Caco-2 (cell line): ENCODE measurements at places on chromosomes 11 and 22.

GRCh38 chr22:24099071-24099470 lies 82.2 kb upstream of the SUSD2 start:
- DNase-seq: no peak

GRCh38 chr11:72848846-72849466 lies 34.7 kb downstream of the ATG16L2 start:
- no peak for DNase-seq

GRCh38 chr11:59208956-59209355 lies 3.8 kb downstream of the MPEG1 start:
- DNase-seq: no peak

- no peak for DNase-seq
Observed at GRCh38 chr22:20982563-20982882, 426 bp downstream of the LZTR1 start.

DNA sequence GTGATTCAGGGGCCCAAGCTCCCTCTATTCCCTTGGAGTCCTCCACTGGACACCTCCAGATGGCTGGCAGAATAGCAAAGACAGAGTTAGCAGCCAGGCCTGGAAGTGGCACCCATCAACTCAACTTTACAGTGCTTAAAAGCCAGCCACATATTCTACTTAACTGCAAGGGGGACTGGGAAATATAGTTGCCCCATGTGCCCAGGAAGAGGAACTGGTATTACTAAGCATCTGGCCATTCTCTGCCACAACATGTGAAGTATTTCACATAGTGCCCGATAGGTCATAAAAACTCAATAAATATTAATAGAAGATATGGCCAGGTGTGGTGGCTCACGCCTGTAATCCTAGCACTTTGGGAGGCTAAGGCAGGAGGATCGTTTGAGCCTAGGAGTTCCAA lies 5.5 kb upstream of the IL10RA start:
- peak; percentile 17 for DNase-seq

GRCh38 chr11:104881117-104881794 lies 17.0 kb downstream of the CASP12 start:
- DNase-seq: no peak

DNA sequence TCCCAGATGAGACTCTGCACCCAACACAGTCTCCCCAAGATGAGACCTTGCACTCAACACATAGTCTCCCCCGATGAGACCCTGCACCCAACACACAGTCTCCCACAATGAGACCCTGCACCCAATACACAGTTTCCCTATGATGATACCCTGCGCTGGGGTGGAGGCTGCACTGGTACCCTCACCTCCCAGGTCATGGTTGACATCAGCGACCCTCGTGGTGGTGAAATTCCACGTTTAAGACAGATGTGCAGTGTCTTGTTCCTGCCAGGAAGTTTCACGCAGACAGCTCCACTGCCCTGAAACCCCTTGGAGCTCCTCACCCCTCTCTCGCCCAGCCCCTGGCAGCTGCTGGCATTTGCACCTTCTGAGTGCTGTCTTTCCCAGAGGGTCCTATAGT lies 9.5 kb downstream of the MUC5AC start:
- DNase-seq: peak; percentile 19

DNA sequence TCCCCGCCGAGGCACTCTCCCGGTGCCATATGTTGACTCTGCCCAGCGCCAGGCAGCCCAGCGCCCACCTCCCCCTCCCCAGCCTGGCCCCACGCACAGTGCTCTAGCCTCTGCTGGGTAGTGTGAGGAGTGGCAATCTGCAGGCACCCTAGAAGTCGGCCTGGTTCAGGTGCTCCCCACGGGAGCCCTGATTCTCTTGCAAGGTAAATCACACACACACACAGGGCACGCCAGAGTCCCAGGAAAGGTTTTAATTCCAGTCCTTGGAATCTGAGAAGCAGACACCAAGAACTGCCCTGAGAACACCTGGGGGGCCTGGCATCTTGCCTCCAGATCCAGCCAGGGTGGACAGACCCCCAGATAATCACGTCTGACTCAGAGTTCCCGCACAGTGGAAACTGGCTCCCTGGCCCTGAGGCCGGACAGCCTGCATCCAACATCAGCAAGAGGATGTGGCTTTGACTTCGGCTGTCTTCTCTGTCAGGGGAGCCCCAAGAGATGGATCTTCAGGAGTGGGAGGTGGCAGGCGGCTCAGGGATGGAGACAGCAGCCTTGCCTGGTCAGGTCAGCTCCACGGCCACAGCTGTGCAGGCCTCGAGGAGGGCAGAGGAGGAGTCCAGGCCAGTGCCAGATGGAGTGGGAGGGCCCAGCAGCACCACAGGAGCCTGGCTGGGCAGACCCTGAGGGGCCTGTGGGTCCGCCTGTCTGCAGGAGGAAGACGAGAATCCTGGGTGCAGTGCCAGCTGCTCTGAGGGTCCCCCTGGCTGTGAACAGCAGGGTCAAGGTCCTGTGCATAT lies 1.1 kb upstream of the RIN1 start:
- no peak for DNase-seq

DNA sequence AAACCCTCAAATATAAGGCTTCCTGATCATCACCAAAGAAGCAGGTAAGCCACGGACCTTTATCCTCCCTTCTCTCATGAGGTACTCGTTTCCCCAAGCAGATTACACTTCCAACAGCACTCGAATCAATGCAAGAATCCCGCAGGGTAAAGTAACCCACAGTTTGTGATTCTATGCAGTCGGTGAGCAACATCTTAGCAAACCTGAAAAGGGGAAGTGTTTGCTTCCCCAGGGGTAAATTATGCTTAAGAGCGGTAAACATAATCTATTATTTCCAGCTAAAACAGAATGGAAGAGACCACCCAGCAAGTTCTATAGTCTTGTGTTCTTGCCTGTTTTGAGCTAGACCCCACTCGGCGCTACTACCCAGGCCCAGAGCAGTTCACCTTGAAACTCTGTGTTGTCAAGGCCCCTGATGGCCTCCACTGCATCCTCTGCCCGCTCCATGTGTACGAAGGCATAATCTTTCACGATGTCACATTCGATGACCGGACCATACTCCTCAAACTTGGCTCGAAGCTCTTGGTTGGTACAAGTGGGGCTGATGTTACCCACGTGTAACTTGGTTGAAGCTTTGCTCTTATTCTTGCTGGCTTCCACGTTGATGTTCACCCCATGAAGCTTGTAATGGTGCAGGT lies 1.3 kb downstream of the RBM4B start:
- DNase-seq: no peak

DNA sequence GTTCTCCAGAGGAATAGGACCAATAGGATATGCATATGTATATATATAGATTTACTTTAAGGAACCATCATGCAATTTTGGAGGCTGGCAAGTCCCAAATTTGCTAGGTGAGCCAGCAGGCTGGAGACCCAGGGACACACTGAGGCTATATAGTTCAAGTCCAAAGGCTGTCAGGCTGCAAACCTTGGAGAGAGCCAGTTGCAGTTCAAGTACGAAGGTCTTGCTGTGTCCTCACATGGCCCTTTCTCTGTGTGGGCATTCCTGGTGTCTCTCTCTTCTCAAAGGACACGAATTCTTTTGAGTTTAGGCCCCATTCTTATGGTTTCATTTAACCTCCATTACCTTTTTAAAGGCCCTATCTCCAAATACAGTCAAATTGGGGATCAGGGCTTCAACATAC lies 134.4 kb upstream of the SORL1-AS1 start:
- no peak for DNase-seq

GRCh38 chr22:41915035-41915785 lies at the start of gene SHISA8:
Gene SHISA8 (minus strand): TSS chr22:41915074. CDS start chr22:41914667, 407 bp downstream.
- DNase-seq: peak; percentile 28

DNA sequence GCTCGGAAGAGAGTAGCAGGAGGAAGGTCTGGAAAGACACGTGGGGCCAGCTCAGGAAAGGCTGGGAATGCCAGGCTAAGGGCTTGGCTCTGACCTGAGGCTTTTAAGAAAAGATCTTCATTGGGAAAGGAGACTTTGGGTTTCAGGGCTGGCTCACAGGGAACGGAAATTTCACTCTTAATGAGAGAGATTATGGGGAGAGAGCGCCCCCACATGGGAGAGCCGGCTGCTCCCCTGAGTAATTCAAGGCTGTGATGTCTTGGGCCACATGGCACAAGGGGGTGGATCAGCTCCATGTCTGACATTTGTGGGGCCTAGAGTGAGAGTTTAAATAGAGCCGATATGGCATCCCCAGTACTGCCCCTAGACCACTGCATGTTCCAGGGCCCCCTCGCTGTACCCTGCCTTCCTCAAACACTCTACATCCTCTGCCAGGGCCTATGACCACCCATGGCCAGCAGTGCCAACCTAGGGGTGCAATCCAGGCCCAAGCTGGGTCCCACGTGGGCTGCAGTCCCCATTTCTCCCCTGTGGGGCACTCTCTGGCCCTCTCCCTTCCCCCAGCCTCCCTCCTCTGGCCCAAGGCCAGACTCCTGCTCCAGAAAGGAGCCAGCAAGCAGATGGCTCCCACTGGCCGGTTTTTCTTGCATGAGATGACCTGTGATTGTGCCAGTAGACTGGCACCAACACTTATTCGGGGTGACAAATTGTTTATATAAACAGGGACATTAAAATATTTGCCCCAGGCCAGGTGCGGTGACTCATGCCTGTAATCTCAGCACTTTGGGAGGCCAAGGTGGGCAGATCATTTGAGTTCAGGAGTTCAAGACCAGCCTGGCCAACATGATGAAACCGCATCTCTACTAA lies 75.2 kb downstream of the ISX start:
- DNase-seq: no peak

GRCh38 chr11:78094250-78094649 lies 14.6 kb upstream of the NDUFC2 start:
- DNase-seq: no peak

- DNase-seq: no peak
Observed at GRCh38 chr11:22626573-22627239, 1.1 kb upstream of the FANCF start.

- DNase-seq: no peak
Observed at GRCh38 chr11:111637885-111638284, 35.6 kb downstream of the SIK2 start.

DNA sequence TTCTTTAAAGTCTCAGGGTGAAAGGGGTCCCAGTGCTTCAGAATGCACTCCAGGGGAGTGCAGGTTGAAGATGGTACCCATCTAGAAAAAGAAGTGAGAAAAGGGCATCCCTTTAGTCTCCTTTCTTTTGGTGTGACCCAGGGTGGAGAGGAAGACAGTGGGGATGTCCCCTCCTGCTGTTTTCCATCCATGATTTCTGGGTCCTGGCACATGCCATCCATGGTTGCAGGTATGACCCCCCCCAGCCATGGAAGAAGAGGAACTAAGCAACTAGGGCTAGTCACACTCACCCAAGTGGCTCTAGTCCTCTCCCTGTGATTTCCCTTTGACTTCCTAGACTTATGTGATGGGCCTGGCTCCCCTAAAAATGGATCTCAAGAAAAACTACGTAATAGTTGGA lies 15.9 kb upstream of the EI24 start:
- no peak for DNase-seq

DNA sequence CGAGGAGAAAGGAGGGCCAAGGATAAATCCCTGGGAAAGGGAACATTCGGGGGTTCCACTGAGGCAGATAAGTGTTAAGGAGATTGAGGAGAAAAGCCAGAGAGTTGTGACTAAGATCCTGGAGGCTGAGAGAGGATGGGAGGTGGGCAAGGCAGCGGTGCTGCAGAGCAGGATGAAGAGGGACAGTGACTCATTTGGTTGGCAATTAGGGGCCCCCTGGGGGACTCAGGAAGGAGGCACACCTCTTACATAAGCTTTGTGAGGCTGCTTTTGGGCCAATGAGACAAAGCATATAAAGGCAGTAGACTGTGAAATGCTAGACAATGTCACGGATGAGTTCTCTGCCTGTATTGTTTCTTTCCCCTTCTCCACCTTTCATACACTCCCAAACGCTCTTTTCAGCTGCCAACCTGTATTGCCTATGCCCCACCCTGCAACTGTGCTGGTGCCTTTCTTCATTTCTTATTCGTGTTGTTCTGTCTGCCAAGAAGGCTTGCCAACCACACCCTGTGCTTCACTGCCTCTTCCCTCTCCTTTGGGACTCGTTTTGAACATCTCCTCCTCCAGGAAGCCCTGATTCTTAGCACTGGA lies 246.8 kb upstream of the KIRREL3 start:
- no peak for DNase-seq

DNA sequence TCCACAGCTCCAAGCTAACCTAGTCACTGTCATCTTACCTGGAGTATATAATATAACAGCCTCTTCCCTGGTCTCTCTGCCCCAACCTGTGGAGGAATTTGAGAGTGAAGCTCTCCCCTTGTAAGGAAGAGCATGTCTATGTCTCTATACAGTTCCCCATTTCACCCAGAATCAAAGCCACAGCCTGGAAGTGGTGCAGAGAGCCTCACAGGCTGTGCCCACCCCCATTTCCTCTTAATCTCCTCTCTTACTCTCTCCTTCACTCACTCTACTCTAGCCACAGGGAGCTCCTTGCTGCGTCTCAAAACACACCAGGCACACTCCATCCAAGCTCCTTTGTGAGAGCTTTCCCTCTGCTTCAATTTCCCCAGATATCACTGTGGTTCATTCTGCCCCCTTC lies 302.5 kb upstream of the ISX start:
- DNase-seq: no peak

DNA sequence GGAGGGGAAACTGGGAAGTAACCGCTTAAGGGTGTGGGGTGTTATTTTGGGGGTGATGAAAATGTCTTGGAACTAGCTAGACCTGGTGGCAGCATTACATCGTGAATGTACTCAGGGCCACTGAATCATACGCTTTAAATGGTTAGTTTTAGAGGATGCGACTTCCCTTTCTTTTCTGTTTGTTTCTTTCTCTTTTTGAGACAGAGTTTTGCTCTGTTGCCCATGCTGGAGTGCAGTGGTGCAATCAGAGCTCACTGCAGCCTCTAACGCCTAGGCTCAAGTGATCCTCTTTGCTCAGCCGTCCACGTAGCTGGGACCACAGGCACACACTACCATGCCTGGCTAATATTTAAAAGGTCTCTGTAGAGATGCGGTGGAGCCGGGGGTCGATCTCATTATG lies 5.6 kb upstream of the MIAT start:
- no peak for DNase-seq

DNA sequence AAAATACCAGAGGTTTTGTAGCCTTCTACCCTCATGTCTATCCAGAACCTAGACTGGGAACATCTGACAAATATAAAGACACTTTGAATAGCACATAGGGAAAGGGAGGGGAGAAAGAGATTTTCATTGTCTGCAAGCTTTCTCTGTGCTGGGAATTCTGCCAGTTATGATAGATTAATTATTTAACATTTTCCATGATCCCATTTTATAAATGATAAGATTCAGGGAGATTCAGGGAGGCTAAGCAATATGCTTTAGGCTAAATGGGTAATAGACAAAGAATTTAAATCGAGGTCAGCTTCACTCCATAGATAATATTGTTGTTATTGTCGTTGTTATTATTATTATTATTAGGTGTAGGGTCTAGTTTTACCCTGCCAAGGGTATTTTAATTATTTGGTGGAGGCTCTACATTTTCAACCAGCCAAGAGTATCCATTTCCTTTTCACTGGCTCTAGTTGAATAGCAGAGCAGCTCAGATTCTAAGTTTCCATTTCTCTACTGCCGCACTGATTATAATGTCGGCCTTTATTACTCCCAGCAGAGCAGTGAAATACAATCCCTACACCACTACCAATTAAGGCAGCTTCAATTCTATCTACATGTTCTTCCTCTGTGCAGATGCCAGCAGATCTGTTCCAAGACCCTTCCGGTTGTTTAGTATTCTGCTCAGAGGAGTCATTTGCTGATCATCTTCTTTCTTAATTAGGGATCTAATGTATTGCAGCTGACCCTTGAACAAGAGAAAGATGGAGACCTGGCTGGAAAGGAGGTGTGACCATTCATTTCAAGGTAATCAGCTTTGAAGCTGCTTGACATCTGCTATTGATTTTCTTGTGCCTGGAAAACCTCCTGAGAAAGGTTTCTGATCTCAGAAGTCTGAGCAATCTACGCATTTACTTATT lies 23.8 kb upstream of the SYN3 start:
- DNase-seq: no peak
